Activated T-cell treated with anti-CD3 and anti-CD28 coated beads, Interleukin-2, amount 50 U/mL, for 72 hours (primary cell): ENCODE measurements at places on chromosomes 3 and 15.

- no peak for DNase-seq
Measured at GRCh38 chr3:4981665-4982494, 2.6 kb downstream of the BHLHE40 start.

DNA sequence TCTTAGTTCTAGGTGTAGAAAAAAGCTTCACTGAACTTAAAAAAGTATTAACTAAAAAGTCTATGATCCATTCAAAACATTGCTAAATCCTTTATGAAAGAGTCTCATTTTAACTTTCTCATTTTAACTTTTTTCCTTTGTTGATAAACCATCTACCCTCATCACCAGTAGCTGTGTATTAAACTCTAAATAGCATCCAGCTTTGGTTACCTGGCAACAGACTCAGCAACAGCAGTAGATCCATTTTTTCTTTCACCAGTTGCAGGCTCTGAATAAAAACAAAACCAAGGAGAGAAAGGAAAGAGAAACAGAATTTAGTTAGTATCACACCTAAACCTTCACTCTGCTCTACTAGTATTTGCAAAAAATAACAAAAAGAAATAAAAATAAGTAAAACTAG is 51.6 kb downstream of the TP53BP1 start:
- DNase-seq, result peak; percentile 6

GRCh38 chr15:60399931-60400330 is 2.1 kb upstream of the ANXA2 start:
- DNase-seq, result no peak

GRCh38 chr3:130906374-130906995 is 12.6 kb downstream of the ATP2C1 start:
- DNase-seq, result no peak
